BJ (cell line): ENCODE measurements at places on chromosomes 2 and 18.

GRCh38 chr2:100054426-100054825 lies 88.0 kb downstream of the AFF3 start:
- no peak for DNase-seq

GRCh38 chr18:37948471-37948870 lies 382.9 kb upstream of the CELF4 start:
- DNase-seq: no peak

GRCh38 chr2:210224941-210225672 lies at the start of gene ACADL:
TSS of gene ACADL (minus strand) at chr2:210225447. CDS start at chr2:210225263, 184 bp downstream.
- no peak for DNase-seq

DNA sequence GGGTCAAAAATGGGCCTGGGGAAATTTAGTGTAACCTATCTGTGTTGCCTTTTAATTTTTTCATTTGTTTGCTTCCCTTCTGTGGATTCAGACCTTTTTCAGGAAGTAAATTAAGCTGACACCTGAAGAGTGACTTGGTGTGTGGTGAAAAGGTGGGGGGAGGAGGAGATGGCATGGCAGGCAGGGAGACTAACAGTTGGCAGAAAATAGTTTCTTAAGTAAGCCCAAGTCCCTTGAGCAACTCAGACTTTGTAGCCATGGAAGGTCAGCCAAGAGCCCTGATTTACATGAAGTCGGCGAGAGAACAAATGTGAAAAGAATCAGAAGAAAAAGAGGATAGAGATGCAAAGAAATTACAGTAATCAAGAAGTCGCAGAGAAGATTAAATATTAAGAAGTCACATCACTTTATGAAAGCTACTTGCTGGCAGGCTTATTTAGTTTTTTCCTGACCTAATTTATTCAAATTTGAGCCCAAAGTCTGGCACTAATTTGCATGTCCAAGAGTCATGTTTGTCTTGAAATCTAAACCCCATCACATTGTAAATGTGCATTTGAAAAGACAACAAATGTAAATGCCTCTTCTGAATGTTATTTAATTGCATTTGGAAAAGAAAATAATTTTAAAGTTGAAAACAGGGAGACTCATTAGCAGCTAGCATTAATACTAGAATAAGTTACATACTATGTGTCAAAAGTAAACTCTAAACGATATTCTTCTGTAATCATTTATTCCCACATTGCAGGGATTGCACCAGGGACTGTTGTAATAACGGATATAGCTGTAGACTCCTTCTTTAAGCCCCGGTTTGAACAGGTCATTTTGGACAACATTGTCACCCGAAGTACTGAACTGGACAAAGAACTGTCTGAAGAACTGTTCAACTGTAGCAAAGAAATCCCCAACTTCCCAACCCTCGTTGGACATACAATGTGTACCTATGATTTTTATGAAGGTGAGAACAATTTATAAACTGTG lies 19.3 kb downstream of the UPP2 start:
- no peak for DNase-seq

DNA sequence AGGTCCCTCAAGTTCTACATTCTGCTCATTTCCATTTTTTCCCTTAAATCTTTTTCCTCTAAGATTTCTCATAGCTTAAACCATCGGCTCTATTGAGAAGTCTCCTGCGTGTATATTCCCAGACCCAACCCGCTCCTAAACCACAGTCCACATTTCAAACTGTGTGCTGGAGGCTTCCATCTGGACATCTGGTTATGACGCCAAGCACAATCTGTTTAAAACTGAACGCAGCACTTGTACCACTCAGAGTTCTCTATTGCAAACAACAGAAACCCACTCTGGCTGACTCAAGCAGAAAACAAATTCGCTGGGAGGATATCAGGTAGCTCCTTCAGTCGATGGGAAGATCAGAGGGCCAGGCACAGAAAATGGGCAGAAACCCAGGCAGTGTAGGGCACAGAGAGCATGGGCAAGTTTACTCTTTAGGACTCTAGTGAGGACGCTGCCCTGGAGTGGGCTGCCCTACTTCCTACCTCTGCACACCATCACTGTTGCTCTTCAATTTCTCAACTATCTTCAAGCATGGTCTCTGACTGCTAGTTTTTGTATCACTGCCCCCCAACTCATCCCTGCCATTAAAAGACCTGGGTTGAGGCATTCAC lies 5.6 kb upstream of the EML4 start:
- DNase-seq: no peak

DNA sequence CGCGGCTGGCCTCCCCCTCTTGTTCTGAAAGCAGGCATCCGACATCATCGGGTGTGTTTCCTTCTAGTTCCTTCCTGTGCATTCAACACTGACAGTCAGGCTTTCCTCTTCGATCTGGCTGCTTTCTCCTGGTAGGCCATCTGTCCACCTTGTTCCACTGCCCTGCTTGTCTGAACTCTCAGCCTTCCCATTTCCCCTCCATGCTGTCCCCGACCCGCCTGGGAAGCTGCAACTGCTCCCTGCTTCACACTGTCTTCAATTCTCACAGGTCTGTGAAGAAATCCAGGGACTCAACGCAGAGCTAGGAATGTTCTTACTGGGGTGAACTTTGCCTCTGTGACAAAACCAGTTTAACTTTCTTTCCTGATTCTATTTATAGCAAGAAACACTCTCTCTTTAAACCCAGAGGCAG lies 43.0 kb downstream of the KIF3C start:
- DNase-seq: no peak

DNA sequence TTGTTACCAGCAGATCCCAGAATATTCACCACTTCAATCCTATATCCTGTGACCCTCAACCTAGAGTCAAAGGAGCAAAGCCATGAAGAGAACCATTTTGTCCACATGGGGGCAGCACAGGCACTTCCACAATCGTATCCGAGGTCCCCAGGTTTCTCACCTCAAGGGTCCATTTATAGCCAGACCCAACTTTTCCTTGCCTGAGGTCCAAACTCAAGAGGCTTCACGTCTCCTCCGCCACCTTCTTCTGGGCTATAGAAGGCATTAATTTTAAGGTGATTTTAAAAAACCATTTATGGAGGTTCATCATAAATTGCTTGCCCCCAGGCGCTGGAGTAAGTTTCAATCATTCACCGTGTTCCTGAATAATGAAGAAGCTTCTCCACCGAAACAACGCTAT lies 111.6 kb upstream of the NABP1 start:
- no peak for DNase-seq

- DNase-seq: no peak
Observed at GRCh38 chr18:47821314-47821713, 109.1 kb downstream of the SMAD2 start.

- no peak for DNase-seq
Observed at GRCh38 chr2:121717529-121717928, 19.1 kb downstream of the NIFK start.

DNA sequence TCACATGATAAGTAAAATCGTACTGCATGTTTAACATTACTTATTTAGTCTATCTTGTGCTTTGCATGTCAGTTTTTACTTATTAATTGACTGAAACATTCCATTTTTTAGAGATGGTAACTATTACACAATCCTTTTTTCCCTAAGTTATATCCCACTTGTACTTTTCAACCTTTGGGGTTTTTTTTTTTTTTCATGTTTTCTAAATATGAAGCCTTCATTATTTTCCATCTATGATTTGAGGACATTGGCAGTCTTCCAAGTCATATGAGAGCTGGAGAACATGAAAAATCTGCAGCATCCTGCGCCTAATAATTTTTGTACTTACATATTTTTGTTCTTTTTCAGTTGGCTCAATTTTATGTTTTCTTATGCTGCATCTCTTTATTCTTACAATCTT lies 113.9 kb downstream of the MYO1B start:
- no peak for DNase-seq

- DNase-seq: peak; percentile 31
Observed at GRCh38 chr18:46104128-46104911, at the start of gene HAUS1. TSS of gene HAUS1 (plus strand) at chr18:46104385. CDS start at chr18:46104412, 27 bp downstream.

DNA sequence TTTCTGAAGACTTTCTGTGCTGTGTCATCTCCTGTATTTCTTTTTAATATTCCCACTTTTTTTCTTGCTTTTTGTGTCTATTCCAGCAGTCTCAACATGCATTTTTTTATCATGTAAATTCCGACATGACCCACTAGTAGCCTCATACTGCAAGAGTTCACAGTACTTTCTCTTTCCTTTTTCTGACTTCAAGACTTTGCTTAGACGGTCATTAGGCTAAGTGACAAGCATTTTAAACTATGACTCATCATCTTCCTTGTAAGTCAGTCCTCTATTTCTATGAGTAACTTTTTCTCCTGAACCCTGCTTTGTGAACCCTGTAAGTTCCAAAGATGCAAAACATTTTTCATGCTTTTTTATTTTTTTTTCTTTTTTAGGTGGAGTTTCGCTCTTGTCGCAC lies 381.2 kb downstream of the TXNL1 start:
- DNase-seq: peak; percentile 79

DNA sequence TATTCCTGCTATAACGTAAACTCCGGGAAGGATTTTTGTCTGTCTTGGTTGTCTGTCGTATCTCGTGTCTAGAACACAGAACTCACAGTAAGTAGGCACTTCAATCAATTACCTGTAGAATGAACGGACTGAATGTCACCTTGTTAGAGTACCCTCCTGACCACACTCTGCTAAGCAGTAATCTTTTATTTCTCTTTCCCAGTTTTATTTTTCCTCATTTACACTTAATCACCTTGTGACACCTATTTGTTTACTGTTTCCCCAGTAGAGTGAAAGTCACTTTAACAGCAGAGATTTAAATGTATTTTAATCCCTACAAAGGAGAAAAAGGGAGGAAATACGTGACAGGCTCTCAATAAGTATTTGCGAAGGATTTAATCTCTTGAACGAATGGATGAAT lies 514 bp upstream of the EPB41L5 start:
- no peak for DNase-seq

GRCh38 chr18:55763298-55763697 lies 175.3 kb upstream of the TCF4 start:
- no peak for DNase-seq

- DNase-seq: no peak
Observed at GRCh38 chr2:2914252-2914651, 463.4 kb downstream of the EIPR1 start.

GRCh38 chr18:69558052-69558451 lies 157.4 kb downstream of the DOK6 start:
- DNase-seq: no peak

DNA sequence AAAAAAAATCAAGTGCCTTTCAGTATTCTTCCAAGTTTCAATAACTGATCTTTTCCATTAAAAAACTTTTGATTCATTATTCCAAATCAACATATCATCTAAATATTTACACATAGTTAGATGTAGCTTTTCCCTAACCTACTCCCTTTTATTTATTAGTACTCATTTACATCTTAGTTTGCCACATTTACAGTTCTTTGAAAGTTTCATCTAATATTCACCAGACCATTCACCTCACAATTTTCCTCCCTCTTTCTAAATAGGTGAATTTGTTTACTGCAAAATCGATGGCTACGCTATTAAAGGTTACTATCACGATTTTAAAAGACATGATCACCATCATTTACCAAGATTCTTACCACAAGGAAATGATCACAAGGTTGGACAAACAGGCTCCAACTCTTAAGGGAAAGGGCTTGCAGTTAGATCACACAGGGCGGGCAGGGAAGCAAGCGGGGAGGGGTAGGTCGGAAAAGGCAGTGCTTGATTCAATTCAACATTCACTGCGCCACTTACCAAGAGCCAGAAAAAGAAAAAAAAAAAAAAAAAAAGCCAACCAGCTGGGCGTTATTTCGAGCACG lies 654 bp upstream of the MARCHF7 start:
- peak; percentile 25 for DNase-seq

GRCh38 chr2:236661762-236662110 lies 92.1 kb downstream of the ACKR3 start:
- DNase-seq: no peak

GRCh38 chr18:7635948-7636347 lies 68.8 kb downstream of the PTPRM start:
- DNase-seq: no peak

DNA sequence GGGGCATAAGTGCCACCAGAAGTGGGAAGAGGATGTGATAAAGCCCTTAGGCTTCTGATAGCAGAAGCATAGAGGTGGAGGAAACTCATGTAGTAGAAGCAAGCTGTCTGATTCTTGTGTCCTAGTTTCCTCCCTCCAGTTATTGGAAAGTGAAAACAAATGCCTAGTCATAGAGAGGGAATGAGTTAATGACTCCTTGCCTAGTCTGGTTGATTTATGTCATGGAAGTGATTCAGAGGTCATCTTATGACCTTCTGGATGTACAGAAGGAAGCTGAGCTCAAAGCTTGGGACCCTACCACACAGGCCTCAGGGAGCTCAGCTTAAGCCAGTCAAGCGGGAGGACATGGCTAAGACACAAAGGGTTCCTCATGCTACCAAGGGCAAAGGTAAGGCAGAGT lies 232.2 kb downstream of the THSD7B start:
- no peak for DNase-seq
